GM19239 (cell line): ENCODE measurements at places on chromosomes 7 and 10.

DNA sequence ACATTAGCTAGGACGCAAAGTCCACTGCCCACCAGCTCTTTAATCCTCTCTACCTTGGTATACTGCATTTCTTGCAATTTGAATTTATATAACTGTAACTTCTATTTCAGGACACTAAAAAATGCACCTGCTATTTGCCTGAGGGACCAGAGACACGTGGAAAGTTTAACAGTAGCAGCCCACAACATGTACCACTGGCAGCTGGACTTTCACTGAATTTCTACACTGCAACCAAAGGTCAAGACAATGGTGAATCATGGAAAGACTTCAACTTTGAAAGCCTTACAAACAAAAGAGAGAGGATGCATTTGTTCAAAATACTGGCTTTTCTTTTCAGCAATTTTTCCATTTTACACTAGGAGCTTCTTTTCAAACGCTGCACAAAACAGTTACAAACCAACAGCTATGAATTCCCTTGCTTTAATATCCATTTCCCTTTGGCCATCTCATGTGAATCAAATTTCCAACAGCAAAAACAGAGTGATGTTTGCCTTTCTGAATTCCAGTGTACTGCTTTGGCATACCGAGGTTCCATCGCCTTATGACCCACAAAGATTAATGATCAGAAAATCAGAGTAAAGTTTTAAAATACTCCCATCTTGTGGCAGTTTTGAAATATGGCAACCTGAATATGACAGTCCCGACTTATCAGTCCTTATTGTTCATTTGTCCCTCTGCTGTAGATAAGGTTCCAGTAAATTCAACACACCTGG, 29.9 kb upstream of the HNRNPH3 start:
- DNase-seq = no peak

DNA sequence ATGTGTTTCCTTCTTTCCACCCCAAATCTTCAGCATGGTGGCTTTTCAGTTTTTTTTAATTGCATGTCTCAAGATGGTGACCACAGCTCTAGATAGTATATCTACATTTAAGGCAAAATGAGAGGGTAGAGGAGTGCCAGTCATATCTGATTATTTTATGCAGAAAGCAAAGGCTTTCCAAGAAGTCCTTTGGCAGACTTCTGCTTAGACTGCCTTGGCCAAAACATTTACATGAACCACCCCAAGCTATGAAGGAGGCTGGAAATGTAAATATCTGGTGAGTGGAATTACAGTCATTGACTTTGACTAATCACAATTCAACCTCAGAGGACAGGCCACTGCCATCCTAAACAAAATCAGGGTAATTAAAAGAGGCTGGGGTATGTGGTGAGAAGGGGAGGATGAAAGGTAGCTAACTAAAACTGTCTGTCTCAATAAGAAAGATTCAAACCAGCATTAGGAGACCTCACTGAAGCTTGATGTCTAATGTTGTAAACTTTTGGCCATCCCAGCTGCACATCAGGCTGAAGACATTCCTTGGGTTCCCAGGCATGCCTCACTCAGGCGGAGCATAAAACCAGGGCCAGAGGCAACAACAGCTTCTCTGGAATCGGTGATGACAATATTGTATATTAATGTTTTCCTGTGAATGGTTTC, 53.4 kb downstream of the PPP1R3C start:
- DNase-seq = no peak

- DNase-seq = no peak
Measured at GRCh38 chr7:148492157-148492860, 98.3 kb upstream of the C7orf33 start.

DNA sequence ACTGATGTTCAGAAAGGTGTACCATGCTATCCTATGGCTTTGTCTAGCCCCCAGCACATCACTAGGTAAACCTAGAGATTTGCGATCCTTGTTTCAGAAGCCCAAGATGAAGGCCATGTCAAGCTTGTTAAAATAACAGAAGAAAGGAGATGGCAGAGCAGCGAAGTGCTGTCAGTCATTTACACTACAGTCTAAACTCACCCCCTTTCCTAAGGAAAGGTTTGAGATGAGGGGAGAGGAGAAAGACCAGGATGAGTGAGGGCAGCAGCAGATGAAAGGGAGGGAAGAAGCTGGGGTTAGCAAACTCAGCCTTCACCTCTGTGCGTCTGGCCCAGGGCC, 74.8 kb downstream of the PROSER2 start:
- no peak for DNase-seq

DNA sequence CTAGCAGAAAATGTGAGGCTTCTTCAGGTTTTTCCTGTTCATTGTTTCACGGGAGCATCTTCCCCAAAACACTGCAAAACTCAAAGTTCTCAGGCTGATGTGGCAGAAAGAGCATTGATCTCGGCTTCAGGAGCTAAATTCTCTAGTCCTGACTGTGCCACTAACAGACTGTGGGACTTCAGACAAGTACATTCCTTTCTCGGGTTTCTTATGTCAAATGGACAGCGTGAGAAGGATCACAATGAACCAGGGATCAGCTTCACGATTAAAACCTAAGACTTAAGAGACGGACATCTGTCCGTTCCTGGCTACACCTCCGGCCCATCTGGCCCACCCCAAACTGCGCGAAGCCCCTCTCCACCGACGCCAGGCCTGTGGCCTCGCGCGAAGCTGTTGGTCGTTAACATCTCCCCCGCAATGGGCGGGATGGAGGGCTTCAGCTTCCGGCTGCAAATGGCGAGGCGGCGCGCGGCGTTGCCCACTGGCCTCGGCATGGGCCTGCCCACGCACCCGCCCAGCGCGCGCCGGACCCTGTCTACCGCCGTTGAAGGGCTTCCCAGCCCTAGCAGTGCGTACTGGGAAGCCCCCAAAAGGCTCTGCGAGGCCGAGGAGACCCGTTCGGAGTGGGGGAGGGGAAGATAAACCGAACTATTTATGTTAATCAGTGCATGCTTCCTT, 549 bp upstream of the DDX50 start:
- no peak for DNase-seq

DNA sequence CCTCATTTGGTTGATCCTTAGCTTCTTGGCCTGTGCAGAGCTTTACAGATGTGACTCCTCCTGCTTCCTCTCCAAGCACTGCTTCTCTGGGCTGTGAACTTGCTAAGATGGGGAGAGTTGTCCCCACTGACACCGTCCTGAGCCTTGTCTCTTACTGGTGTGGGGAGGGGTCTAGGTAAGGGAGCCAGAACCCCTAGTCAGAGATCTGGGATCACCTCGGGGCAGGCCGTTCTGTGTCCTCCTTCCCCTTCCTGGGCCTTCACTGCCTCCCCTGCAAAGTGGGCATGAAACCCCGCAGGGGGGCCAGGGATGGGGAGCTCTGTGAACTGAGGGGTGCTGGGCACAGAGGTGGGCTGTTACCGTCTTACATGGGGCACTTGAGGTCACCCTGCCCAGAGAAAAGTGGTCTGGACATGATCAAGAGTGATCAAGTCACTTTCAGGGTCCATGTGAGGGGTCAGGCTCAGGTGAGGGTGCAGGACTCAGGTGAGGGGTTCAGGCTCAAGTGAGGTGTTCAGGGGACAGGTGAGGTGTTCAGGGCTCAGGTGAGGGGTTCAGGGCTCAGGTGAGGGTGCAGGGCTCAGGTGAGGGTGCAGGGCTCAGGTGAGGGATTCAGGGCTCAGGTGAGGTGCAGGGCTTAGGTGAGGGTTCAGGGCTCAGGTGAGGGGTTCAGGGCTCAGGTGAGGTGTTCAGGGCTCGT, 86.2 kb downstream of the ADCY1 start:
- DNase-seq = no peak
